ENCODE measurements at places on chromosomes 7 and 10.

DNA sequence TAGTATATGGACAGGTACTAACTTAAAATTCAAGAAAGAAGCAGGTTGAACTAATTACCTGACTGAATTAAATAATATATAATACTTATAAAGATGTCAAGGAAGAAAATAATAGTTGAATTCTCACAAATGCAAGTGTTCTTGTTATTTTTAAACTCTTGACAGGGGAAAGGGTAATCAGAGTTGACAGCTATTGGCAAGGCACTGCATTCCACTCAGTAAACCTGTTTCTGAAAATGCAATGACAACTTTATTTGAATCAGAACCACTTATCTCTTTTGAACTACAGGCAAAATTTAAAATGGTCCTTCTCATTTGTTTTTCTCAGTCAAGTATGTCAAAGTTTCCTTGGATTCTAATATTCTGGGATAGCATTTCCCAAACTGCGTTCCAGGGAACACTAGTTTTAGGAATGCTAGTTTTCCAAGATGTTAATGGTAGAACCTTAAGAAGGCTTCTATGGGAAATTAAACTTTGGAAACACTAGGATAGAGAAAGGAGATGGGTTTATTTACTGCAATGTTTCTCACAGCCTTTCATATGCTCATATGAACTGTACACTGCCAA lies 103.7 kb upstream of the LRRN3 start:
- DNase-seq: no peak

GRCh38 chr7:38907066-38907465 lies 1.9 kb downstream of the VPS41 start:
- no peak for DNase-seq

GRCh38 chr7:132117636-132118035 lies 458.6 kb downstream of the PLXNA4 start:
- no peak for DNase-seq

DNA sequence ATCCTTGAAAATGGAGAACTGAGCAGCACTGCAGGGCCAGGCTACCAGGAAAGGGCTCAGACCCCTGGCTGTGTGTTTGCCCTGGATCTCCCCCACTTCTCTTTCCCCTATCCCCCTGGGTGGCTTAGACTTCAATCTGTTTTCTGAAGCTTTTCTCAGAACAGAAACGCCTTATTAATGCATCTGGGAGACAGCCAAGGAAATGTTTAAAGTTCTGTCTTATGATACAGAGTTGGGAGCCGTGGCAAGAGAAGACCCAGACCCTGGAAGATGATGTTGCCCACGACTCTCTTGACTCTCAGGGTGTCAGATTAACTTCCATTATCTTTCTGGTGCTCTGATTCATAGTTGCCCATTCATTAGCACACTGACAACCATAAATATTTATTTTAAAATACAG lies 107.1 kb downstream of the EBLN1 start:
- DNase-seq: no peak

DNA sequence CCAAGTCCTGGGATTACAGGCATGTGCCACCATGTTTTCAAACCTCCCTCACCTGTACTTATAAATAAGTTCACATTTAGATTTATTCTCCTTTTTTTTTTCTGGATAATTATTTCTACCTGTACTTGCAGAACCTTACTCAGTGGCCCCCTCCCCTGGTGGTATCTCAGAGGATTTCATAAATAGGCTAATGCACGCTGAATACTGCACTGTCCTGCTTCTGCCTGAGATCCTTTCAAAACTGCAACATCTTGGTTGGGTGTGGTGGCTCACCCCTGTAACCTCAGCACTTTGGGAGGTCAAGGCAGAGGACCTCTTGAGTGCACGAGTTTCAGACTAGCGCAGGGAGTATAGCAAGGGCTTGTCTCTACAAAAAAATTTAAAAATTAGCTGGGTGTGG lies 4.6 kb upstream of the BLVRA start:
- DNase-seq: no peak

GRCh38 chr7:35544028-35544742 lies 150.8 kb downstream of the HERPUD2 start:
- no peak for DNase-seq

- no peak for DNase-seq
Measured at GRCh38 chr10:98915911-98916310, 319.7 kb downstream of the HPSE2 start.

DNA sequence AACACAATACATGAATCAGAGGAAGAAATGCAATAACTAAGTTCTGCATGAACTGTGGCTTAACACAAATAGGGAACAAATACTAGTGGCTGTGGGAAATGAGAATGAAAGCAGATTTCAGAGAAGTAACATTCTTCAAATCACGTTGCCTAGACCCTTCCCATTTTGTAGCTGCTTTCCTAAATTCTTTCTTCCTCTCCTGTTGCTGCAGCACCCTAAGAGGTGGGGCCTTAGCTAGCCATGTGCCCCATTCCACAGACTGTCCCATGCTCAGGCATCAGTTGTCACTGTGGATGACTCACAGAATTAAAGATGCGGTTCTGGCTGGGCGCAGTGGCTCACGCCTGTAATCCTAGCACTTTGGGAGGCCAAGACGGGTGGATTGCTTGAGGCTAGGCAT lies 704.7 kb upstream of the C7orf33 start:
- no peak for DNase-seq

GRCh38 chr7:46047581-46047980 lies 126.5 kb upstream of the IGFBP3 start:
- DNase-seq: no peak

DNA sequence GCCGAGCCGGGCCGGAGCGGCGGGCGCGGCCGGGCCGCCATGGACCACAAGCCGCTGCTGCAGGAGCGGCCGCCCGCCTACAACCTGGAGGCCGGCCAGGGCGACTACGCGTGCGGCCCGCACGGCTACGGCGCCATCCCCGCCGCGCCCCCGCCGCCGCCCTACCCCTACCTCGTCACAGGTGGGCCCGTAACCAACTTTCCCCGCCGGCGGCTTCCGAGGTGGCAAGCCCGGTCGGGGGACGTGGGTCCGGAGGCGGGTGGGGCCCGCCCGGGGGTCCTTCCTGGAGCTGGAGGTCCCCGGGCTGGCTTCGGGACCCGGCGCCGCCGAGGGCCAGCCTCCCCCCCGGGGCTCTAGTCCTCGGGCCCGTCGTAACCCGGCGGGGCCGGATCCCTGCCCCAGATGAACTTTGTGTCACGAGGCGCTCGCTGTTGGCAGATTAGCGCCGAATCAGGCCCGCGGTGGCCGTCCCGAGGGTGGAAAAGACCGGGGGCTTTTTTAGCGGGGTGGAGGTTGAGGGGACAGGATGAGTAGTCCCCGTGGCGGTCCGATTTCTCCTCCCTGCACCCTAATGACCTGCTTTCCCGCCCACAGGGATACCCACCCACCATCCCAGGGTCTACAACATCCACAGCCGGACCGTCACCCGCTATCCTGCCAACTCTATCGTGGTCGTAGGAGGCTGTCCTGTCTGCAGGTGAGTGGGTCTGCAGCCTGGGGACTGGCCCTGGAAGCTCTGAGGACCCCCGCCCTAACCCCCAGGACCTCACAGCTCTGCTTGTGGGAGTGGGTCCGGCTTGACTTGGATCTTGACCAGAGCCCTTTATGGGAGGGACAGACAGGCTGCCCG lies 496 bp downstream of the BRI3 start:
- no peak for DNase-seq

- no peak for DNase-seq
Measured at GRCh38 chr10:113550365-113550764, 2.5 kb upstream of the HABP2 start.

DNA sequence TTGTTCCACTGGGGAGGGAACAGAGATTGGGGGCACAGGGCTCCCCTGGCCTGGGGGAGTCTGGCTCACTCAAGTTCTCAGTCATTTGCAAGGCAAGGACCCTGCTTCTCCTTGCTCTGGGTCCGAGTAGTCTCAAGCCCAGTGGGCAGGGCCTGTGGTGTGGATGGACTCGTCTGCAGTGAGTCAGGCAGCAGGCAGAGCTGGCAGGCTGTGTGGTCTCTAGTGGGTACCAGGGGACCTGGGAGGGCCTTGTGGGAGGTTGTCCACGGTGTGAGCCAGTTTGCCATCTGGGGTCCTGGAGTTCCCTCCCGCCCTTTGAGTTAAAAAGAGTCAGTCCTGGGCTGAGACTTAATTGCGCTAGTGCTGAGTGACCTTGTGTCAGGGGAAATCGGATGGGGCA lies 8.8 kb upstream of the SH2D4B start:
- DNase-seq: no peak

- peak; percentile 98 for DNase-seq
Measured at GRCh38 chr7:151592868-151593486, 73.3 kb upstream of the RHEB start.

- DNase-seq: no peak
Measured at GRCh38 chr7:100710452-100710851, 4.5 kb downstream of the POP7 start.

DNA sequence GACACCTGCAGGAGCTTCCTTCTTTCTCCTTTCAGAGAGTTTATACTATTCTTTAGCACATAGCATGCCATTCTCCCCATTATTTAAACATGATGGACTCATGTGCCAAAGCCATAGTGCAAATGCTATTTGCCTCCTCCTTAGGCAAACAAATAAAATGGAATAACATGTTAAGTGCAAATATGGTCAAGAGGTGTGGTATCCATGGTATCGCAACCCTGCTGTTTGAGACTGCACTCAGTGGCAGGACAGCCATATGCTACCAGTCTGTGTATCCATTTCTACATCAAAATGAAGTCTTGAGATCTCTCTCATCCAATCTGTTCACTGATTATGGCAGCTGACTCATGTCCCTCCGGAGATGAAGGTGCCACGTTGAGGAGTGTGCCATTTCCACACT lies 22.8 kb downstream of the HEPACAM2 start:
- DNase-seq: no peak
